Omental fat pad (tissue), 4 donors: ENCODE measurements at places on chromosomes 3 and 15. TPM values are rescaled to one million over a fixed set of nuclear protein-coding genes. Genes with fewer than 3 reads are reported as not detected.

TRIM42 gene
- not detected for total RNA-seq

IL16 gene
- 22.7 TPM for total RNA-seq

CP gene
- 24.3 TPM for total RNA-seq

FGD5 gene
- total RNA-seq: 75.0 TPM

BSN gene
- total RNA-seq: 0.48 TPM

LCTL gene
- total RNA-seq: not detected

SMARCC1 gene
- 43.4 TPM for total RNA-seq

SIN3A gene
- total RNA-seq: 30.3 TPM

SCAMP5 gene
- 4.6 TPM for total RNA-seq

CSTA gene
- 6.7 TPM for total RNA-seq

CPLX3 gene
- not detected for total RNA-seq

HGD gene
- total RNA-seq: not detected

DNA sequence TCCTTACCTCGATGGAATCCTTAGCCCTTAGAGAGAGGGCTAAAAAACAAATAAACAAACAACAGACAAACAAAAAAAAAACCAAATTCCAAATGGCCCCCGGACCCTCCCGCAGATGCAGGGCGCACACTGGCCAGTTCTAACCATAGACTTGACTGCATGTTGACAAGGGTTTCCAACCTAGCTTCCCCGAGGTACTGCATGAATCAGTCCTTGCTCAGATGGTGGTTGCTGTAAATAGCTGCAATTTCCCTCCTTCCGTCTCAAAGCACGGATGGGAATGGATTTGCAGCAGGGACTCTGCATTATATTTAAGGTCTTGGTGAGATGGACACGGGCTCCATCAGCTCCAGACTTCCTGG lies 162.8 kb downstream of the CD47 start:
- no peak for DNase-seq

DNA sequence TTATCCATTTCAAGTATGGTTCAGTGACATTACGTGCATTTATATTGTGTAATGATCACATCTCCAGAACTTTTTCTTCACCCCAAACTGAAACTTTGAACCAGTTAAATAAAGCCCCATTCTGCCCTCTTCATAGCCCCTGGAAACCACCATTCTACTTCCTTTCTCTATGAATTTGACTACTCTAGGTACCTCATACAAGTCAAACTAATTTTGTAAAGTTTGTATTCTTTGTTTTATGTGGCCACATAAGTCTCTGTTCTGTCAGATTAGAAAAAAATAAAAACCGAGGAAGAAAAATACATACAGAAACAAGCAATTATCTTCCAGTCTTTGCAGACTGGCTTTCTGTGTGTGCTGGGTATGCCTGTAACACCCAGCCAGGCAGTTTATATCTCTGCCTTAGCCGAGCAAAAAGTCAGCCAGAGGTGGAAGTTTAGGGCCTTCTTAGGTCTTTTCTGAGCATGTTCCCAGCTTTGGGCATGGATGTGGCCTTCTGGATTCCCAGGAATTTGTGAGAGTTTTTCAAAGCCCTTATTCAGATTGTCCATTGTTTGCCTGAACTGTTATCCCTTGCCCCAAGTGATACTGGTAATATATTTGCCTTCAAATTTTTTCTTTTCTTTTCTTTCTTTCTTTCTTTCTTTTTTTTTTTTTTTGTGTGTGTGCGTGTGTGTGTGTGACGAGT lies 6.0 kb upstream of the GRAMD1C start:
- no peak for DNase-seq

- DNase-seq: no peak
Observed at GRCh38 chr15:74414603-74415338, 19.0 kb downstream of the SEMA7A start.

DNA sequence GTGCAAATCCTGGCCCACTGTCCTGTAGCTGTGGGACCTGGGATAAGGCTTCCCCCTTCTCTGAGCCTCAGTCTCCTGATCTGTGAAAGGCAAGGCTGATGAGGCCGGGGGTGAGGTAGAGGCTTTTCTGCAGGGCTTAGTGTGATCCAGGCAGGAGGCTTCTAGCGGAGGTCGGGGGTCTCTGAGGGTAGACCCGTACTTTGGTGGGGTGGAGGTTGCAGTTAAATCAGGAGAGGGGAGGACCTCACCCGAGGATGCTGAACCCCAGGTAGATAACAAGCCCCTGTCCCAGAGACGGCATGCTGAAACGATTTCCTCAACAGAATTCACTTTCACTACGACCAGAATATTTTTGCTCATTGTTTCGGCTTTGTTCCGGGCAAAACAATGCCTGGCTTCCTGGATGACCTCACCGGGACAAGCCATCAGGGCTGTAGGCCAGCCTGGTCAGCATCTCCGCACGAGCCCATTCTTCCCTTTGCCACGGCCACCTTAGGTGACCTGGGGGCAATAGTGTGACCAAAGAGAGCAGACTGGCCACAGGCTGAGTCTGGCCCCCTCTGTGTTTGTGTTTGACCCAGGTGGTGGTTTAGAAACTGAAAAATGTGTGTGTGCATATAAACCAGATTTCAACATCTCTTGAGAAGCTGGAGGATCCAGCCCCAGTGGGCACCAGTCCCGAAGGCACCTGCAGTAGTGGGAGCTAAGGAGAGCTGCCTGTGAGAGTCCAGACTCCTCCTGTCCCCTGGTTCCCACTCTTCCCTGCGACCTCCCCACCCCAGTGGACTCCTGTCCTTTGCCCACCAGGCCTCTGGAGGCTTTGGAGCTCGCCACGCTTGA lies 33.0 kb downstream of the SLC6A6 start:
- no peak for DNase-seq

DNA sequence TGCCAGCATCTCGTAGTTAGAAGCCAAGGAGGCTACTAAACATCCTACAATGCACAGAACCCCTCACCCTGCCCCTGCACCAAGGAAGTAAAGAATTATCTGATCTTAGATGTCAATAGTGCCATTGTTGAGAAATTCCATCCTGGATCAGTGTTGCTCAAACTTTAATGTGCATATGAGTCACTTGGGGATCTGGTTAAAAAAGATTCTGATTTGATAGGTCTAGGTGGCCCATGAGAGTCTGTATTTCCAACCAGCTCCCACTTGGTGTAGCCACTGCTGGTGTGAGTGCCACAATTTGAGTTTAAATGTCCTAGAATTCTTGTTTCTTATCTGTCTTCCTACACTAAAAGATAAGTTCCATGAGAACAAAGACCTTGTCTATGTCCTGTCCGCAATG lies 43.7 kb downstream of the TMEM45A start:
- DNase-seq: no peak

- DNase-seq: no peak
Observed at GRCh38 chr15:27742751-27743477, 356.2 kb downstream of the OCA2 start.

DNA sequence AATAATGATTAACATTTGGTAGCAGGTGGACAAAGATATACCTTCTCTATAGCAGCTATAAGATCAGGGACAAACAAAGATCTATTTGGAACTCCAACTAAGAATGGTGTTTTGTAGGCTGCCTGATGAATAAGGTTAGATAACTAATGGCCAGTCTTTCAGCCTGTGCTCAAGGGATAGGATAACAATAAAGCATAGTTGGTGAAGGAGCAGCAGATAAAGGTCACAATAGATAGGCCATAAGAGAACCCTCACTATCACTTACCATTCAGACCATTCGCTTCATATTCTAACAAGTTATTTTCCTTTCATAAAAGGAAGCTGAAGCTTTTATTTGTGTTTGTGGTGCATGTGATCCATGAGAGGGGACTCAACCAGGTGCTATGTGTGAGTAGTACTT lies 19.8 kb downstream of the EPM2AIP1 start:
- DNase-seq: no peak

- no peak for DNase-seq
Observed at GRCh38 chr3:168139947-168140346, 44.2 kb upstream of the GOLIM4 start.

GRCh38 chr3:61530355-61530754 lies 31.0 kb upstream of the PTPRG start:
- DNase-seq: no peak

- no peak for DNase-seq
Observed at GRCh38 chr15:92365084-92365483, 28.6 kb upstream of the ST8SIA2 start.

GRCh38 chr15:31256378-31257265 lies 70.0 kb upstream of the KLF13 start:
- no peak for DNase-seq

GRCh38 chr3:69433121-69433968 lies 47.5 kb upstream of the FRMD4B start:
- DNase-seq: no peak

DNA sequence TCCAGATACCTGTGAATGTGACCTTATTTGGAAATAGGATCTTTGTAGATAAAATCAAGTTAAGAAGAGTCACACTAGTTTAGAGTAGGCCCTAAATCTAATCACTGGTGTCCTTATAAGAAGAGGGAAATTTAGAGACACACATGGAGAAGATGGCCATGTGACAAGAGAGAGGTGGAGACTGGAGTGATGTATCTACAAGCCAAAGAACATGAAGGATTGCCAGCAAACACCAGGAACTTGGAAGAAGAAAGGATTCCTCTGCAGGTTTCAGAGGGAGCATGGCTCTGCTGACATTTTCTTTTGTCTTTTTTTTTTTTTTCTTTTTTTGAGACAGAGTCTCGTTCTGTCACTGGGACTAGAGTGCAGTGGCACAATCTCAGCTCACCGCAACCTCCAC lies 20.8 kb downstream of the ARHGEF3 start:
- no peak for DNase-seq

DNA sequence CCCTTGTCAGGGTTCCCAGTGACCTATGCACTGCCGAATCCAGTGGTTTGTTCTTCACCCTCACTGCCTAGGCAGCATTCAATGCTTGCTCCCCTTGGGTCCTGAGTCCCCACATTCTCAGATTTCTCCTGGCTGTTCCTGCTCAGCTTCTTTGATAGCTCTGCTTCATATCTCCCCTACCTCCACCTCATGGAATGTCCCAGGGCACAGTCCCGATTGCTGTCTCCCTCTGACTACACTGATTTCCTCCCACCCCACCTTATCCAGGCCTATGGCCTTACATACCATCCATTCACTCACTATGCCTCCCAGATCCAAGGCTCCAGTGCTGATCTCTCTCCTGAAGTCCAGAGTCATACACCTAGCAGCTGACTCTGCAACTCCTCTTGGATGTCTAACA lies 1.5 kb upstream of the CDHR4 start:
- no peak for DNase-seq

- DNase-seq: no peak
Observed at GRCh38 chr15:56893364-56893678, 25.1 kb upstream of the TCF12 start.

- DNase-seq: no peak
Observed at GRCh38 chr3:125679258-125679657, 84.0 kb upstream of the OSBPL11 start.

DNA sequence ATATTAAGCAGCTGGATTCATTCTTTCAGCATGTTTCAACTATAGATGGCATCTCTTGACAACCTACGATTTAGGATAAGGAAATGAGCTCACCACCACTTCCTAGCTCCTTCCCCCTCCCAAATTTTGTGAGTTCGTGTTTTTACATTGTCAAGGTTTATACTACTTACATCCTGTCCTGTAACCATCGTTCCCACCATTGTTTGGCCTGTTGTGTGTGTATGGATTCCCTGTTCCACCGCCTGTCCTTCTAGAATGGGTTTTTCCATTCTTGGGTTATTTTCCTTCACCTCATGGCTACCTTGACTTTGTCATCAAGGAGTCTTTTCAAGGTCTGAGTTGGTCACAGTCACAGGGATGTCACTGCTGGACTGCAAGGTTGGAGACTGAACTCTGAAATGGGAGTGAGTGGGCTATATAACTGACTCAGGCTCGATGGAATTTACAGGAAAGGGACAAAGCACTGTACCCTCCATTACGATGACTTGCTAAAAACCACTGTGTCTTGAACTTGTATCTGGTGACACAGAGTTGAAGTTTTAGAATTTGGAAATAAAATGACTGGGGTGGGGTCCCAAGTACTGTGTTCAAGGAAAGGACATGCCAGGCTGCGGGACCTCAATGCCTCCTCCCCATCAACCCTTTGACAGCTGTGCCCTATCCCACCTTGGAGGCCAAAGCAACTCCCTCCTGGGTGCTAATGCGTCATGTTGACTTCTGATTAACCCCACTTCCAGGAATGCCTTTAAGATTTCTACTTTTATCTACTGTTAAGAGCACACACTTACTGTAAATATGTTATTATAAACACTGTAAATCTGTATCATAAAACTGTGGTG lies 66.8 kb upstream of the BLM start:
- no peak for DNase-seq

- no peak for DNase-seq
Observed at GRCh38 chr3:156059950-156060501, 60.4 kb upstream of the KCNAB1 start.

DNA sequence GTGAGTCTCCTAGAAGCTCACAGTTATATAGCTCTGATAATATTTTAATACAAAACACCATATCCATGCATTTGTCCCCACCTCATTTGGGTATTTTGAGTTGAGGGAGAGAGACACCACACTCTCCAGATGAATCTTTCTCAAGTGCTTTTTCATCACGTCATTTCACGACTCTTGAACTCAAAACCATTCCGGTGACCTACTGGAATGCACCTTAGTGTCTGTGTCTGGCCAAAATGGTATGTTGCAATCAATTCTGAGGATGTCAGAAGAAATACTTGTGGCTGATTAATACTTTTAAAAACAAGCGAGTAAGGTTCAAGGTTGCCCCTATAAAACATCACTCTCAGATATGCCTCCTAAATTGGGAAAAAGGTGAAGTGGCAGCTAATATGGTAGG lies 352.6 kb upstream of the ICE2 start:
- DNase-seq: no peak

GRCh38 chr3:43998836-43999727 lies 242.6 kb upstream of the TOPAZ1 start:
- no peak for DNase-seq

- DNase-seq: no peak
Observed at GRCh38 chr15:70795311-70795665, 31.9 kb upstream of the UACA start.

GRCh38 chr15:36363335-36363734 lies 216.1 kb upstream of the CDIN1 start:
- DNase-seq: no peak

- DNase-seq: no peak
Observed at GRCh38 chr3:78066287-78066686, 1026.4 kb downstream of the ROBO2 start.

DNA sequence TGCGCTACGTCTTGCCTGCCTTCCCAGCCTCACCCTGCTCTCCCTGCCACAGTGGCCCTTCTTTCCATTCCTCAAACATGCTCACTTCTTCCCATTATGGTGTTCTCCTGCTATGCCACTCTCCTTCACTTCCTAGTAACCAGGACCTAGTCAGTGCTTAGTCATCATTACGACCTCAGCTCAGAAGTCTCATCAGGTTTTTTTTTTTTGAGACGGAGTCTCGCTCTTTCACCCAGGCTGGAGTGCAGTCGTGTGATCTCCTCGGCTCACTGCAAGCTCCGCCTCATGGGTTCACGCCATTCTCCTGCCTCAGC lies 149.5 kb downstream of the GREM1 start:
- no peak for DNase-seq
